ENCODE measurements at places on chromosomes 16 and 17.

GRCh38 chr16:2024032-2024420 is 2.7 kb upstream of the NHERF2 start:
- no peak for DNase-seq

DNA sequence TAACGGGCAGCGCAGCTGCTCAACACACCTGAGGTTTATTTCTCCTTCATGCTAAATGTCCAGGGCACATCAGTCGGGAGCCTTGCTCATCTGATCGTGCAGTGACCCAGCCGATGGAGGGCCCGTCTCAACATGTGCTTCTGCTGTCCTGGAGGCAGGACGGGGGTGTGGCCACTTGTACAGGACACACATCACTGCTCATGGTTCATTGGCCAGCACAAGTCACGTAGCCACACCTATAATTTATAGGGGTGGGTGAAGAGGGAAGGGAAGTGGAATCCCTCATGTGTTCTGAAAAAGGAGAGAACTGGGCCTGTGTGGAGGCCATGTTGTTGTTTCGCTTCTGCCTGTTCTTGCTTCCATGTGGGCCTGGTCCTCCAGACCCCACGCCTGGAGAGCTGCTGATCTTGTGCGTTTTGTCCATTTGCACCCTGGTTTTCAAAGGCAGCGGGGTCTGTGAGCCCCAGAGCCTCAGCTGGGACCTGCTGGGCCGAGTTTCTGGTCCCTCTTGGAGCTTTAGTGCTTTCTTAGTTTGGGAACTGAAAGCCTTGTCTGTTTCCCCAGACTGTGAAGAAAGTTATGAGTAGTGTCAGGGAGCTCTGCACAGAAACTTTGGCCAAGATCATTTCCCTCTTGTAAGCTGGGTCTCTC is 60.5 kb downstream of the CMIP start:
- DNase-seq, result no peak

- no peak for DNase-seq
These were observed 17.7 kb downstream of the BRD7 start for GRCh38 chr16:50351116-50351515.

DNA sequence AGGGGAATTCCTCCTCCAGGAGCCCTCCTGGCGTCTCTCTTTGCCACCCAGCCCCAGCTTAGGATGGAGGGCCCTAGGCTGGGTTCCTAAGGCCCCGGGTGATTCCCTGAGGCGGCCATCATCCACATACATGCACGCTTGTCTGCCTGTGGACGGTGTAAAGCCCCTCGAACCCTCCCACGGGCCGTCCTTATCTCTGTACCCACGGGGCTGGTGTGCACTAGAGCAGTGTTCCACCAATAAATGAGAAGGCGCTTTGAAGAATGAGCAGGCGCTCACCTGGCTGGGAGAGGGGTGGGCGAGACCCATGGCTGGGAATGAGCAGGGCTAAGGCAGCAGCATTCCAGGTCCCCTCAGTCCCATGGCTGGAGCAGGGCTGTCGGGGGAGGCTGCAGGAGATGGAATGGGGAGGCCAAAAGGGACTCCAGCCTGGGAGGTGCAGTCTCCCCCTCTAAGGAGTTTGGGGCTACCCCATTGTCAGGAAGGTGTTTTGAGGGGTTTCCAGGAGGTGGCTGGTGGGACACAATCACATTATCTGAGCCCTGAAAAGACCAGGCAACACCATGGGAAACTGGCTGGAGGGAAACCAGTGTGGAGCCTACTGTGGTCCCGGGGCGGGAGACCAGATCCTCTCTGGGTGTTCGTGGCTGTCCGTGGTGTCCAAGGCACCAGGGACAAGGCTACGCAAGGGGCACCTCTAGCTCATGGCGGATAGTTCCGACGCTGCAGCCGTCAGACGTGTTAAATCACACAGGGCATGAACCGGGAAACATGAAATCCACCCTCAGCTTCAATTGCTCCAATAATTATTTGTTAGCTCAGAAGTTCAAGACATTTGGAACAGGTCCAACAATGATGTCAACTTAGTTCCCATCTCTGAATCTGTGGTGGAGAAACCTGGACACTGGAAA is 87.5 kb upstream of the DNAH17 start:
- no peak for DNase-seq

GRCh38 chr17:9432934-9433421 is 142.6 kb downstream of the STX8 start:
- peak; percentile 83 for DNase-seq

DNA sequence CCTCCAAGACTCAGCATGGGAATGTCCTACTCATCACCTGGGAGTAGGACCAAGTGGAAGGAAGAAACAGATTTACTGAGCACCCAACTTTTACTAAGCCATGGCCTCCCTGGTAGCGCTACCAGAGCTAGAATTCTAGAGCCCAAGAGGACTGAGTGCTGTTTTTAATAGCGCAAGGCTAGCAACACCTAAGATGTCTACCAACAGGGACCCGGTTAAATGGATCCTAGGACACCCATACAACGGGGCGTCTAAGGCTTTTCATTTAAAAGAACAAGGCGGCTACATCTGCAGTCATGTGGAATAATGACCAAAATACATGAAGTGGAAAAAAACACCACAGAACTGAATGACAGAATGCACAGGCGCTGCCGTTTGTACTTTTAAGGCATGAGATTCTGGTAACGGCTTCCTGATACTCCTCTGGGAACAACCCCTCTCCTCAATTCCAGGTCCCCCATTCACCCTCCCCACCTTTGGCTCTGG is 5.1 kb downstream of the GGA2 start:
- DNase-seq, result no peak

GRCh38 chr17:64281962-64282752 is 19.1 kb upstream of the TEX2 start:
- DNase-seq, result peak; percentile 71

GRCh38 chr17:35683591-35683990 is 47.8 kb upstream of the RASL10B start:
- no peak for DNase-seq

DNA sequence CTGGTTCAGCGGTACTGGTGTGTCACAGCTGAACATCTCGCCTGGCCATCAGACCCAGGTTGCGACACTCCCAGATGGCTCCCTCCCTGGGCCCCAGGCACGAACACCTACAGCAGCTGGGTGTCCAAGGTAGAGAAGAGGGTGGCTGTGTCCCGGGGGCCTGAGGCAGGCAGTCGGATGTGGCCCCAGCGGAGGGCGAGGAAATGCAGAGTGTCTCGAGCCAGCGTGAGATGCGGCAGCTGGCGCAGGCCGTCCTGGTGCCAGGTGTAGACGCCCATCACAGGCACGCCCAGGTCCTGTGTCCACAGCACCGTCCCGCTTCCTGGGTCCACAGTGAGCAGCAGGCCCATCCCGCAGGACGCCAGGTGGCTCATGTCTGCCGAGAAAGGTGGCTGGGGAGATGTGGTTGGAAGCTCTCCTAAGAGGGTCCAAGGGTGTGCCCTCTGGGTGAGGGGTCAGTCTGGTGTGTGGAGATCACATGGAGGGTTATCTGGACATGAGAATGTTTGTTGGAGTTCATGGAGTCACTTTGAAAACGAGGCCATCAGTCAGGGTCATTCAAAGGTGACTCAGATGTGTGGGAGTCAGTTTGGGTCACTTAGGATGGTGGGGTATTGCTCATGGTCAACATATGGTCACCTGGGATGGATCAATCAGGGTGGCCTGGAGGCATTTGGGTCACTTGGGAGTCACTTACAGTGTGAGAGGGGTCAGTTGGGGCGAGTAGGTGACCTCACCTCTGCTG is 8.1 kb downstream of the ERN2 start:
- DNase-seq, result no peak

GRCh38 chr17:13546851-13547250 is 54.9 kb downstream of the HS3ST3A1 start:
- peak; percentile 58 for DNase-seq

GRCh38 chr17:49821466-49821865 is 26.4 kb downstream of the TAC4 start:
- DNase-seq, result no peak

DNA sequence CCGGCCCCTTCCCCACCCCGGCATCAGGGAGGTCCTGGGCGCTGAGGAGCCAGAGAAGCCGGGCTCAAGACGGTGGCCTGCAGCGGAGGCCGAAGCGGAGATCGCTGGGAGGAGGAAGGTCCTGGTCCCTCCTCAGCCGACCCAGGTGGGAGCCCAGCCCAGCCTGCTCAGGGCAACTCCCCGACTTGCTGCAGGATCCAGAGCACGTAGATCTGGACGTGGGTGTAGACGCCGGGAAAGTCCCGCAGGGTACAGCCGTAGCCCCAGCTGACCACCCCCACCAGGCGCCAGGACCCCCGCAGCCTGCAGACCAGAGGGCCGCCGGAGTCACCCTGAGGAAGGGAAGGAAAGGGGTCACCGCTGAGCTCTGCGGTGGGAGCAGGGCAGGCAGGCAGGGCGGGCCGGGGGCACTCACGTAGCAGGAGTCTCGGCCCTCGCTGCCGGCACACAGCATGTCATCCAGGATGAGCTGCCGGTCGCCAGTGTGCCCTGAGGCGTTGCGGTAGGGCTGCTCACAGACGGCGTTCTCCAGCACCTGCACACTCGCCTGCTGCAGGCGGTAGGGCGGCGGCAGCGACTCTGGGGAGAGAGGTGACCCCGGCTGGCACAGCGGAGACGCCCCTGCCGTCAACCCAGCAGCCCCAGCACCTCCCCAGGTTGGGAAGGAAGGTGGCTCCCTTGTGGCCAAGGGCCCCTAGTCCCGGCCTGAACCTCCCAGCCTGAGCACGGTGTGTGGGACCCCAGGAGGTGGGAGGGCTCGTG is 5.4 kb downstream of the TPSD1 start:
- DNase-seq, result no peak

DNA sequence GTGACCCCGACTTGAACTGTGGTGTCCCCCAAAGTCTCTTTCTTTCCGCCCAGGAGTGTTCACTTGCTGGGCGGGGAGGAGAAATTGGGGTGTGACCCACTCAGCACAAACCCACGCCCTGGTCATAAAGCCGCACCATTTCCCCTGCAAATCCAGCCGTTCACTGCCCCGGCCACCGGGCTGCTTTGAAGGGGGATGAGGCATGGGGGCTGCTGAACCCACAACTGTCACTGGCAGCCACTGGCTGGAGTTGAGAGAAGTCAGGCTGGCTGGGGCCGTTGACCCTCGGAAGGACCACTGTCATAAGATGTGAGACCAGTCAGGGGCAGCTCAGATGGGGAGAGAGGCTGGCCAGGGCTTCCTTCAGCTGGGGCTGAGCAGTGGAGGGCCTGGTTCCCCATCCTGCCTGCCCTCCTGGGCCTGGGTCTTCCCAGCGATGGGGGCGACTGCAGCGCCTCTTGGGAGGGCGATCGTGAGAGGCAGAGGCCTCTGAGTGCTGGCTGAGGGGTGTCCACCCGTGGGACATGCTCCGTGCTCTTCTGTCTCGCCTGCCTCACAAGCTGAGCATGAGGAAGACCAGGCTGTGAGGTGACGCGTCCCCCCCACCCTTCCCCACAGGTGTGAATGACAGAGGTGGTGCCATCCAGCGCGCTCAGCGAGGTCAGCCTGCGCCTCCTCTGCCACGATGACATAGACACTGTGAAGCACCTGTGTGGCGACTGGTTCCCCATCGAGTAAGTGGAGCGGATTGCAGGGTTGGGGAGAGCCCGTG is 19.5 kb downstream of the C16orf90 start:
- DNase-seq, result no peak

GRCh38 chr16:65604771-65605170 is 482.9 kb upstream of the CDH11 start:
- no peak for DNase-seq

GRCh38 chr17:51817955-51818354 is 340.6 kb downstream of the CA10 start:
- no peak for DNase-seq

GRCh38 chr17:43839670-43840108 is 6.7 kb upstream of the MPP3 start:
- DNase-seq, result no peak

DNA sequence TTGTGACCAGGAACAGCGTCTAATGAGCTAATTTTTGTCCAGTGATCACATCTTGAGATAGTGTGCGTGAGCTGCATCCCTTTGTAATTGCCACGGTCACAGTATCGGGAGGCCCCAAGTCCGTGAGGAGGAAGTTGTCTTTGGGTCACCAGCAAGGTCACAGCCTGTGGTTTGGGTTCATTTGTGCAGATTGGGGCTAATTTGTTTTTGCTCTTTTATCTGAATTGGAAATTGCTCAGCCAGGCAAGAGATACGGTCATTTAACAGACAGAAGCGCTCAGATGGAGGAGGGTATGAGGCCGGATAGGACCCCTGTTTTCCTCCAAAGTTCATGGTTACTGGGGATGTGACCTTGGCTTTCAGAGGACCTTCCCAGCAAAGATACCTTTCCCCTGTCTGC is 174.1 kb downstream of the SNX29 start:
- no peak for DNase-seq

GRCh38 chr17:69144331-69145255 is 2.9 kb upstream of the ABCA6 start:
- DNase-seq, result no peak

DNA sequence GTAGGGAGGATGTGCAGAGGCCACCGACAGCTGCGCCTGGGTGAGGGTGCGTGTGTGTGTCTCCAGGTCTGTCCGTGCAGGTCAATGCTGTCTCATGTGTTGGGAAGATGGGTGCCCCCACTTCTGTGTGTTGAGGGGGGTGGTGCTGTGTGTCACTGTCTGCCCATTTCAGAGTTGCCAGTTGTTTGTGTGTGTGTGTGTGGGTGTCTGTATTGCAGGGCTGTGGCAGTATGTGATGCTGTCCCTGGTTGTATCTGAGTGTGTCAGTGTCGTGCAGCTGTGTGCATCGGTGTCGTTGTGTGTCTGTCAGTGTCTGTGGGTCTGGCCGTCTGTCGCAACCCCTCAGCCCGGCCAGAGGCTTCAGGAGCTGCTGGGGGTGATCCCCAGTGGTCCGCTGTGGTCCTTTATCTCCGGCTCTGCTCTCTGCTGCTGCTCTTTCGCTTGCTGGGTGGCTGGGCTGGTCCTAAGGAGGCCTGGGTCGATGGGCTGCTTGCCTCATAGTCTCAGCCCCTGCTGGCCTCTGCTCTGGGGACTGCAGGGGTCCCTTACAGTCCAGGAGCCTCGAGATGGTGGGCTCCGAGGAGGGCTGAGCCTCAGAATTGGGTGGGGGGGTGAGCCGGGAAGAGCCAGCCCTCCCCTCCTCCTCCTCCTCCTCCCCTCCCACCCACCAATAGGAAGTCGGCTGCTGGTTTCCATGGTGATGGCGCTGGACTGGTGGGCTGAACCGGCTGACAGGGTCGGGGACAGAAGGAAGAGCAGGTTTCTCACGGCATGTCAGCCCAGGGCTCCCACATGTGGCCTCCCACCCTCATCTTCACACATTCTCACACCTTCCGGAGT is at the start of gene TSPOAP1:
TSPOAP1 (minus strand) TSS at position 601 of the 840 bp plus-strand sequence. CDS start 875 bp downstream, outside the sequence.
- peak; percentile 48 for DNase-seq

- no peak for DNase-seq
These were observed 15.3 kb downstream of the OSBPL7 start for GRCh38 chr17:47806026-47806912.

GRCh38 chr16:12461201-12461600 is 342.5 kb downstream of the CPPED1 start:
- peak; percentile 75 for DNase-seq

GRCh38 chr17:63701868-63702720 is 2.2 kb upstream of the LIMD2 start:
- no peak for DNase-seq
